Chondrocyte (in vitro differentiated cells): ENCODE measurements at places on chromosomes 11 and 22. TPM values are rescaled to one million over a fixed set of nuclear protein-coding genes. Genes with fewer than 3 reads are reported as not detected.

MADD gene
- 28.3 to 32.1 TPM (median 29.6 TPM) in 3 replicates for total RNA-seq

SHANK3 gene
- total RNA-seq = 3.9 to 7.5 TPM (median 7.0 TPM) in 3 replicates

DNA sequence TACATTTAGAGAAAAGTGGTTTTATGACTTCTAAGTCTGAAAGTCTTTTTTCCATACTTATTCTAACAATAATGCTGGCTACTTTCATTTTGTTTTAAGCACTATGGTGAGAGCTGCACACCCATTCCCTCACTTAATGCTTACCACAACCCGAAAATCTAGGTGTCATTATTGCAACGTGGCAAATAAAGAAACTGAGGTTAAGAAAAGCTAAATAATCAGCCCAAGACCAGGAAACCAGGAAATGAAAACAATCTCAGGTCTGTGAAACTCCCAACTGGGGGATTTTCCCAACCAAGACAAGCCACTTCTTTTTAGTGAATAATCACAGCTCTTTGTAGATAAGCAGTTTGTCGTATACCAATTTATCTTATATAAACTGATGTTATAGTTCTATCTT is 126.3 kb downstream of the SLC1A2 start:
- no peak for DNase-seq

- no peak for DNase-seq
These were observed 122.6 kb upstream of the LMO1 start for GRCh38 chr11:8386134-8386864.

MRGPRX3 gene
- total RNA-seq = not detected in 3 replicates

CRYBA4 gene
- total RNA-seq = not detected in 3 replicates

- no peak for DNase-seq
These were observed 30.8 kb downstream of the MRTFA start for GRCh38 chr22:40605761-40606160.

- DNase-seq = no peak
These were observed 11.9 kb downstream of the C11orf21 start for GRCh38 chr11:2289859-2290258.

PATZ1 gene
- 18.6 to 19.9 TPM (median 18.9 TPM) in 3 replicates for total RNA-seq

DNA sequence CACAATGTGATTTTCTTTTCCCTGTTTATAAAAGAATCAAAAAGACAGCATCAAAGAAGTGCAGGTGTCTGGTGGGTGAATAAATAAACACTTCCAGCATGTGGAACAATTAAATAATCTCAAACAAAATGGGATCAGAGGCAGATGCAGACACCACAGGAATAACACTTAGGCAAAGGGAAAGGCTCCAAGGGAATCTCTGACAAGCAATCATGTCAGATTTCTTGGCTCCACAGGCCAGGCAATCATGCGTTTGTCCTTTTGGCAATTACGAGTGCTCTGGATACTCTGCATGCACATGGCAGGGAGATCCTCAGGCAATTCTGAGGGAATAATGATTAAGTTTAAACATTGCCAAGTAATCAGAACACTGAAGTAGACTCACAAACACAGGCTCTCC is 403.5 kb upstream of the LUZP2 start:
- DNase-seq = no peak

DNA sequence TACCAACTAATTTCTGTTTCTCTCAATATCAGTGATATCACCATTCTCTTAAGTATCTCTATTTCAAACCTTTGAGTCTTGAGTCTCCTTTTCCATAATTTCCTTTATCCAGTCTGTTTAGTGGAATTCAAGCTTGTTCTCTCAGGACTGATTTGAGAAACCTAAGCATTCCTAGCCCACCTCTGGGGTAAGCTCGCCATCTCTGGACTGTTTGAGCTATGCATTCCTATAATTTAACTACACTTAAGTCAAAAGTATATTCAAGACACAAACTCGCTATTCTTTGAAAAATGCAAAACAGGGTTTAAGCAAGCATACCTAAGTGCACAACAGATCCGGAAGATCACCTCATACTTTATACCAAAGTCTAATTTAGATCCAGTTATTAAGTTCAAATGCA is 2.1 kb upstream of the DLAT start:
- no peak for DNase-seq

- no peak for DNase-seq
These were observed 511.1 kb downstream of the SOX6 start for GRCh38 chr11:15845261-15845660.

DNA sequence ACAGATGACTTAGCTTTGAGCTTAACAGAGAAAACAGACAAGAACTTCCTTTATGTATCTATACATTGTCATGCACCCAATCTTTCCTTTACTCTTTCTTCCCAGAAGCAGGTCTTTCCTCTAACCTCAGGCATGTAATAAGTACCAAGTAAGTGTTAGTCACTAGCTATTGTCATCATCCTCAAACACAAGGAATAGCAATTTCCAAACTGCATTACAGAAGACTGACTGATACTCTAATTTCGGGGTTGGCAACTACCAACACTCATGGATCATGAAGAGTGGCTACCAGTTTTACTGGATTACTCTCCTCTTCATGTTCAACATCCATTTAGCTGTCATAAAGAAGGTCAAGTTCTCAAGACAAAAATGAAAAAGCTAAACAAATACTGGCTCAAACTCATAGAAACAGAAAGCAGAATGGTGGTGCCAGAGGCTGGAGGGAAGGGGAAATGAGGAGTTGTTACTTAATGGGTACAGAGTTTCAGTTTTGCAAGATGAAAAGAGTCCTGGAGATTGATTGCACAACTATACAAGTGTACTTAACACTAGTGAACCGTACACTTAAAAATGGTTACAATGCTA is 111.6 kb downstream of the SIK3 start:
- no peak for DNase-seq

OR5B21 gene
- total RNA-seq = not detected in 3 replicates

- no peak for DNase-seq
These were observed 101.1 kb upstream of the APOA1 start for GRCh38 chr11:116938471-116939070.

GRCh38 chr22:48871176-48871840 is 956.4 kb downstream of the BRD1 start:
- DNase-seq = peak; percentile 76

MS4A4E gene
- 0.20 TPM in 1 of 3 replicates, not detected in the others for total RNA-seq

DNA sequence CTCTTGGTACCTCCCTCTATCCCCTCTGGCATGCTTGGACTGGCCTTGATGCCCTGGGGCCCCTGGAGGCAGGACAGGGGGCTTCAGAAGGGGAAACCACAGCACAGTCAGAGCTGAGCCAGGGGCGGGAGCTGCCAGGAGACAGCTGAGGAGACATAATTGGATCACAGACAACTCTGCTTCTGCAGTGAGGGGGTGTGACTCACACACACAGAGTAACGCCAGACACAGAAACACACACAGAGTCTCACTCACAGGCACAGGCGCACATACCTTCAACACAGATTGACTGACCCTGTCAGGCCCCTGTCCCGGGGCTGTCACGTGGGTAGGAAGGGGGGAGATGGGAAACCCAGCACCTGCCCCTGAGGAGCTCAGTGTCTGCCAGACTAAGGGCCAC is 20.6 kb downstream of the STARD10 start:
- DNase-seq = peak; percentile 78

DNA sequence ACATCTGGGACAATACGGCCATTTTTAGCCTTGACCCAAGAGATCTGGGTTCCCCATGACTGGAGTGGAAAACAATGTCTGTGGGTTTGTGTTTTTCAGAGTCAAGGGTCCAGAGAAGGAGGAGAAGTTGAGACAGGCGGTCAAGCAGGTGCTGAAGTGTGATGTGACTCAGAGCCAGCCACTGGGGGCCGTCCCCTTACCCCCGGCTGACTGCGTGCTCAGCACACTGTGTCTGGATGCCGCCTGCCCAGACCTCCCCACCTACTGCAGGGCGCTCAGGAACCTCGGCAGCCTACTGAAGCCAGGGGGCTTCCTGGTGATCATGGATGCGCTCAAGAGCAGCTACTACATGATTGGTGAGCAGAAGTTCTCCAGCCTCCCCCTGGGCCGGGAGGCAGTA is 15.7 kb downstream of the NNMT start:
- no peak for DNase-seq

GRCh38 chr11:62445314-62445740 is 26.5 kb downstream of the SCGB1A1 start:
- DNase-seq = no peak

DUSP18 gene
- 7.6 to 9.4 TPM (median 9.0 TPM) in 3 replicates for total RNA-seq

GRCh38 chr22:46076651-46077339 is 73.5 kb upstream of the PPARA start:
- peak; percentile 75 for DNase-seq

DNA sequence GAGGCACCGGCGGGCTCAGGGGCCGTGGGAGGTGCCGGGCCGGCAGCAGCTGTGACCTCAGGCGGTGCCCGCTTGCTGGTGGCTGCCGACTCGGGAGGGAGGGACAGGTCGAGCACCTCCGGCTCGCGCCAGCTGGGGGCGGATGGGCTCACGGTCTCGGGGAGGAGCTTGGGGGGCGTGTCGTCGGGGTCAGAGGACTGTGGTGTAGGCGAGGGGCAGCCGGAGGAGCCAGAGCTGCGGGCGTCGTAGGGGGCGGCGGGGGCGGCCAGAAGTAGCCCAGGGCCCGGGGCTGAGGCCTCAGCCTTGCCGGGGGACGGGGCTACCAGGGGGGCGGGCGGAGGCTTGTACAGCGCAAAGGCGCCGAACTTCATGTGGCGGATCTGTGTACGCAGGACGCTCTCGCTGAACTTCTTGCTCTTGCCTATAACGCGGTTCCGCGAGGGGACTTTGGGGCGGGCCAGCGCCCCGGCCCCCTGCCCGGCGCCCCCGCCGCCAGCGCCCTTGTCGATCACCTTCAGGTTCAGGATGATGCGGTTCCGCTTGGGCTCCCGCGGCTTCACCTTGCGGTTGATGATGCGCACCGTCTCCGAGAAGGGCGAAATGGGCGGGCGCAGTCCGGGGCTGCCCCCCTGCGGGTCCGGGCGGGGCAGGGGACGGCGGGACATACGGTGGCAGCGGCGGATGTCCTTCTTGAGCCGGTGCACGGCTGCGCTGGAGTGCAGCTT is 5.5 kb downstream of the CBX6 start:
- peak; percentile 85 for DNase-seq

ELMOD1 gene
- 0.15 TPM in 1 of 3 replicates, not detected in the others for total RNA-seq

DNA sequence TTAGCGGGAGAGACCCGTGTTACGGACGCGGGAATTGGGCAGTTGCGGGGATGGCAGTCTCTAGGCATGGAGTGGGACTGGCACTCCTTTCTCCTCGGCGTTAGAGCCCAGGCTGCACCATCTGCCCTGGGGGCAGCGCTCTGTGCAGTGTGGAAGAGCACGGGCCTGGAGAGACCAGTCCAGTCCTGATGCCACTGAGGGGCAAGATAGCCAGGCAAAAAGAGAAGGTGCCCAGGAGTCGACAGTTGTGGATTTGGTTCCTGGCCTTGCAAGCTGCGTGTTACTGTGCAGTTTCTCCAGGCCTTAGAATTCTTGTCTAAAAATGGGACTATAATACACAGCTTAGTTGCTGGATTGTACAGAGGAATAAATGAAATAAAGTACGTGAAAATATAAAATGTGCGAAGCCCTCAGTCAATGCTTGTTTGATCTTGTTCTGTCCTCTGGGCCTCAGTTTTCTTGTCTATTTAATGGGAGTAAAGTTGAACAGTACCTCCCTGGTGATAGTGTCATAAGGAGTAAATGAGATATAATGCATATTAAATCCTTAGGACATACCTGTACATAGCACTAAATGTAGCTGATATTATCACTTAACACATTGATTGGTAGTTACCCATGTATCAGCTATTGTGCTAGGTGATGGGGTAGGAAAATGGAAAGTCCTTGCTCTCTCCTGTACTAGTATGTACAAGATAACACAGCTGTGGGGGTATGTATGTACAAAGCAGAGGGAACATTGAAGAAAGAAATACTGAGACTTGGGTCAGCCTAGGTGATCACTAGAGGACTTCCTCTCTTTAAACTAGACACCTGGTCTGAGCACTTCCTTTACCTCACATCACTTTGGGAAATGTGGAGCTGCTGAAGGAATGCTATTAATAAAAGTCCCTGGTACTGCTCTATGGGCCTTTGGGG is 1.2 kb downstream of the ATXN10 start:
- no peak for DNase-seq

CEND1 gene
- total RNA-seq = 0.20 to 0.67 TPM (median 0.41 TPM) in 3 replicates

- no peak for DNase-seq
These were observed 12.2 kb downstream of the ATG16L2 start for GRCh38 chr11:72826191-72826941.

TIMM8B gene
- total RNA-seq = 56.3 to 67.9 TPM (median 56.5 TPM) in 3 replicates

OR6A2 gene
- 0.19 to 0.23 TPM in 2 of 3 replicates, not detected in the other for total RNA-seq

TXN2 gene
- 45.7 to 54.9 TPM (median 48.5 TPM) in 3 replicates for total RNA-seq

CD248 gene
- 44.5 to 113 TPM (median 109 TPM) in 3 replicates for total RNA-seq

DNA sequence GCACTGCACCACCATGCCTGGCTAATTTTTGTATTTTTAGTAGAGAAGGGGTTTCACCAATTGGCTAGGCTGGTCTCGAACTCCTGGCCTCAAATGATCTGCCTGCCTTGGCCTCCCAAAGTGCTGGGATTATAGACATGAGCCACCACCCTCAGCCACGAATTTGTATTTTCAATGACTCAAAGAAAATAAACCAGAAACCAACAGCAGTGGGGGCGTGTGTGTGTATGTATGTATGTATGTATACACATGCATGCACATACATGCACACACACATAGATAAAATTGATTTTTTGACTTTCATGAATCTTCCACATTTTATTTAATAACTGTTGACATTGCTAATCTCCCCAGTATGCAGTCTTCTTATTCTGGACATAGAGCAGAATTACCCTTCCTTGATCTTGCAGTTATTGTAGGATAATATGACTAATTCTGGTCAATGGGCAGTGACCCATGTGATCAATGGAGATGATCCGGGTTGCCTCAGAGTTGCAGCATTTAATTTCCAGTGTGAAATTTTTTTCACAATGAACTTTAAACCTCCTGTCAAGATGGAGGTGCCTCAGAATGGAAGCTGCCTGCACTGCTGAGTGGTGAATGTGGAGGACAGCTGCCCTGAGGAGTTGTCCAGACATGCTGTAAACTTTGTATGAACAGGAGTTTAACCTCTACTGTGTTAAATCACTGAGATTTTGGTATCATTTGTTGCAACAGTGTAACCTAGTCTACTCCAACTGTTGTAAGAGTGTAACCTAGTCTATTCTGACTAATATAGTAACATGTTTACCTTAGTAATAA is 12.8 kb upstream of the PTPN5 start:
- DNase-seq = no peak
